ENCODE measurements at places on chromosomes 4 and X. TPM values are rescaled to one million over a fixed set of nuclear protein-coding genes. Genes with fewer than 3 reads are reported as not detected.

DNA sequence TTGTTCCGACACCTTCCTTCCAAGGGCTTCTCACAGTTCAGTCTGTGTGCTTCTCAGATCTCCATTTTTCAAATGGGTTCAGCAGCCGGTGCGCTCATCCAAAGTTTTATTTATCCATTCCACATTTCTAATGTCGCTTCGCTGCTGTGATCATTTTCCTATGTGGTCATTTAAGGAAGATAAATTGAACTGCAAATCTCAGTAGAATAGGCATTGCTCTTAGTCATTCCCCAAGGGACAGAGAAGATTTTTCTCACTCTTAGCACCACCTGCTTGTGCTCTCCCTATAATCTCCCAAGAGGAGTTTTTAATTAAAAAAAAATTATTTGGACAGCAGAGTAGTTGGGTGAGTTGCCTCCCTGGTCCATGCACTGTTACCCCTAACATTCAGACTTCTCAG, 278.9 kb upstream of the GATB start:
- DNase-seq = no peak
- H3K4me1 ChIP-seq = no peaks in the 10 kb centered on the region
- H3K27me3 ChIP-seq = no peaks in the 10 kb centered on the region
- no peak overlapping the region for H3K4me3 ChIP-seq
- H3K27ac ChIP-seq = no peak overlapping the region
- H3K36me3 ChIP-seq = no peaks in the 10 kb centered on the region

DNA sequence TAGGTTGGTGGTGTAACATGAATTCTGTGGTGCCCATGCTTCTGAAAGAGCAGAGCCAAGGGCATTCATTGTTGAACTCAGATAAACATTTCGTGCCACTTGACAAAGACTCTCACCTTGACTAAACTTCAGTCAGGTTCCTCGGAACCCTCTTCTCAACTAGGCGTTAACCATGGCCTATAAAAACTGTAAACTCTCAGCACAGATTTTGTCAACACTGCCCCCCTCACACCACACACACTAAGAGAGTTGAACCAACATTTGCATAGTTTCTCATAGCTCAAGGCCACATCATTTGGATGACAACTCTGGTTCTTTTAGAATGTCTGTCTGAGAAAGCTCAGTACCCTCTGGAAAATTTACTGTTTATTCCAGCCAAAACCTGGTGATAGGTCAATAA, 28.1 kb downstream of the CASP6 start:
- H3K4me1 ChIP-seq = no peaks in the 10 kb centered on the region
- no peaks in the 10 kb centered on the region for H3K27me3 ChIP-seq
- H3K4me3 ChIP-seq = no peak overlapping the region
- H3K36me3 ChIP-seq = no peaks in the 10 kb centered on the region

- peaks cover 10% of the 10 kb centered on the region for H3K27me3 ChIP-seq
- no peak overlapping the region for H3K27ac ChIP-seq
- H3K36me3 ChIP-seq = no peaks in the 10 kb centered on the region
- no peak overlapping the region for H3K4me3 ChIP-seq
- peaks cover 3% of the 10 kb centered on the region for H3K4me1 ChIP-seq
- DNase-seq = no peak
These were observed 134.2 kb downstream of the EIF4E start for GRCh38 chr4:98794565-98795205.

SLC4A4 gene
- 24.8 TPM for total RNA-seq

Data from osteoblast (primary cell).